ENCODE measurements at places on chromosomes 7 and 10.
A peak's percentile ranks its signal among the peaks of the same experiment; 100 is the strongest.

GRCh38 chr7:91193141-91193540, 71.1 kb upstream of the FZD1 start:
- no peak for DNase-seq

DNA sequence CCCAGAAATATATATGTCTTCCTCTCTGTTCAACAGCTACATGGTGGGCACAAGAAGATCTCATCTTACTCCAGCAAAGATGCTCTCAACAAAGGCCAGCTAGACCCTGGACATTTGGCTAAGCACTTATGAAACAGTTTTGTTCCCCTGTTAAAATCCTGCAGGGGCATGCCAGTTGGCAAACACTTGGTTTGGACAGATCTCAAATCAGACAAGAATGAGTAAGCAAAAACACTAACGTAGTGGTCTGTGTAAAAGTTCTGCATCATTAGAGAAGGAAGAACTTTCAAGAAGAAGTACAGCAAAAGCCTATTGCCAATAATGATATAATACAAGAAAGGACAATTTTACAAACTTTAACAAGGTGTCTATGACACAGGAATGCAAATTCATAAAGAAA, 125.6 kb downstream of the CALN1 start:
- DNase-seq, result no peak

- DNase-seq, result no peak
Measured at GRCh38 chr7:38632411-38632810, 1.2 kb upstream of the AMPH start.

GRCh38 chr7:100446040-100446439, 9.7 kb upstream of the PPP1R35 start:
- DNase-seq, result no peak

DNA sequence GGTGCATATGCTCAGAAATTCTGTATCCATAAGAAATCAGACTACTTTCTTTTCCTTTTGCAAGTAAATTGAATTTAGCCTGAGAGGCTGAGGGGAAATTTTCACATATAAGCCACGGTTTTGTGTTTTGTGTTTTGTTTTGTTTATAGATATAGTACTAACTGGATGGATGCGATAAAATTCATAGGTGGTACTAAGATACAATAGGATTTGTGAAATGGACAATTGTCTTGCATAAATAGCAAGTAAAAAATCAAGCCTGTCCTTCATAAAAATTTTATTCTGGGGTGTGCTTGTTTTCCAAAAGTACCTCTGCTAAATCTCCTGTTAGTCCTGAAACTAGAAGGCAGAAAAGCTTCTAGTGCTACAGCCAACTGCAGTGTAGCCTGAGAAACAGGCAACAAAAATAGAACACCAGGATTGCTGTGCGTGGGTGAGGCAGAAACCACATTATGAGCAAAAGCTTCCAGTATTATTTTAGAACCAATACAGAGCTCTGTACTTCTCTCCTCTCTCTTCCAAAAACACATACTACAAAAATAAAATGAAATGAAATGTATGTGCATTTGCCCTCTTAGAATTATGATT, 634 bp upstream of the HDAC9 start:
- peak; percentile 87 for DNase-seq

GRCh38 chr10:123252779-123253178, 98.6 kb downstream of the BUB3 start:
- no peak for DNase-seq

DNA sequence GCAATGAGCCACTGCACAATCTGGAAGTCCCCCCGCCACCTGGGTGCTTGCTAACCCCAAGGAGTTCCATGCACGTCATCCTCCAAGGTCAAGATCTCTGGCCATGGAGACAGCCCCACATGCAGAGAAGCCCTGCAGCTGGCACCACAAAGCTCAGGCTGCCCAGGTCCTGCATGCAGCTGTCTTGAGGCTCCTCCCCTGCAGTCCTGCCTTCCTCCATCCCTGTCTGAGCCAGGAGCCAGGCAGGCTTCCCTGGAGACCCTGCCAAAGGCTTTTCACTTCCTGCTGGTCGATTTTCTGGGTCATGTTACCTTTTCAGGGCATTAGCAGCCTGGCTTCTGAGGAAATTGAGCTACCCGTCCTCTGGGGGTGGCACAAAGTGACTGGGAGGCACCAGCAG, 12.5 kb upstream of the TMEM72 start:
- DNase-seq, result peak; percentile 22

DNA sequence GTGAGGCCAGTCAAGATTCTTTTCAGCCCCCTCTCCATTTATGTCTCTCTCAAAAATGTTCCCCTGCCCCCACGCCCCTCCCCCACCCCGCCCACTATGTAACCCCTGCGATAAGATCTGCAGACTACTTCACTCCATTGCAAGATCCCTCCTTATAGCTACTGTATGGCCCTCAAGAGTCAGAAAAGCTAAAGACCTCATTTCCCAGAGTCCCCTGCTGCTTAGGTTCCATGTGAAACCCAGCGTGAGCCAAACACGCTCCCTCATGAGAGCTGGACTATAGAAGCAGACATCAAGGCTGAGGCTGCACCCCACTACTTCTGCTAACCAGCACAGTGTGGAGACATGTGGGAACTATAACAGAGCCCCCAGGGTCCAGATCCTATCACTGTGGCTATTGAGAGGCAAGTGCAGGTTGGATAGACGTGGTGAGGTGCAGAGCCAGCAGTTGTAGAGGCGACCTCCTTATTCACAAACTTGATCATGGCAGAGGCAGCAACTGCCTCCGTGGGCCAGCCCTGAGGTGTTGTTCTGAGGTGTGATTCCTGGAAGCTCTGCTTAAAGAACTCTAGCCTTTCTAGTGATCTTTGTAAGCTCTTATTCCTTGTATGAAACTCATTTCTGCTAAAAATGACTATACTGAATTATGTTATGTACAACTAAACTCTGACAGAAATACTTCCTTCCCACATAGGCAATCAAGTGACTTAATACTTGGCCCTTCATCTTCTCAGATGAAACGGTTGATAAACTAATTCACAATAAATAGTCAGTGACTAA, 117.0 kb upstream of the ARID5B start:
- no peak for DNase-seq

DNA sequence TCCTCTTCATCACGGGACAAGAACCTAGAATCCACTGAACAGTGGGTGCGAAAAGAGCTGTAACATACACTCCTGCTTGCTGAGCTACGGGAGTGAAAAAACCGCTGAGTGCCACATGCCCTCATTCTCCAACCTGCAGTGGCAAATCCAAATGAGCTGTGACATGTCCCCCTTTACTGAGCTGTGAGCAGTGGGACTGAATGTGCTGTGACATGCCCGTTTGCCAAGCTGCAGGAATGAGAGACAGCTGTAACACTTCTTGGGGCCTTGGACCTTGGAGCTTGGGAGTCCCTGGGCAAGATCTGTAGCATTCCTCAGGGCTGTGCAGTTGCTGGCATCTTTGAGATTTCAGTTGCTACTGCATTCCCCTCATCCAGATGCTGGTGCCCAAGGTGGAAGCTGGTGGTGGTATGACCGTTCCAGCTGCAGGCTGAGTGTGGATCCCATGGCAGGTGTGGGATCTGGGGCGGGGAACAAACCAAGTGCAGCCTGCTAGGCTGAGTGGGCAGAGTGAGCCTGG, 85.0 kb downstream of the TMEM106B start:
- no peak for DNase-seq
